ENCODE measurements at places on chromosomes 3 and 15.

GRCh38 chr3:11477407-11477911, 166.3 kb downstream of the VGLL4 start:
- no peak for DNase-seq

DNA sequence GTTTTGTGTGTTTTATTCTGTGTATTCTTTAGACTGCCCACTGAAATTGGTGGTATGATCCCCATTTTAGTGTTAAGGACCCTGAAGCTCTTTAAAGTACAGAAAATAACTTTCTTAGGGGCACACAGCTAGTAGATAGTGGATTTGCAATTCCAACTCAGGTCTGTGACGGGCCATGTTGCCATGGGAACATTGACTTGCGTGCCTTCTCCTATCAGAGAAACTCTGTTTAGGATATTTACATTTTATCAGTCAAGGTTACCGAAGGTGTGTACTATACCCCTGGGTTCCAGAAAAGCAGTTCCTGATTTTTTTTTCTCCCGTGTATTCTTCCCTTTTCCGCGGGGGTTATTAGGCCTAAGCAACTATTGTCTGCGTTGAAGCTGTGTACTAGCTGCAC, 19.4 kb downstream of the MYZAP start:
- DNase-seq: no peak

DNA sequence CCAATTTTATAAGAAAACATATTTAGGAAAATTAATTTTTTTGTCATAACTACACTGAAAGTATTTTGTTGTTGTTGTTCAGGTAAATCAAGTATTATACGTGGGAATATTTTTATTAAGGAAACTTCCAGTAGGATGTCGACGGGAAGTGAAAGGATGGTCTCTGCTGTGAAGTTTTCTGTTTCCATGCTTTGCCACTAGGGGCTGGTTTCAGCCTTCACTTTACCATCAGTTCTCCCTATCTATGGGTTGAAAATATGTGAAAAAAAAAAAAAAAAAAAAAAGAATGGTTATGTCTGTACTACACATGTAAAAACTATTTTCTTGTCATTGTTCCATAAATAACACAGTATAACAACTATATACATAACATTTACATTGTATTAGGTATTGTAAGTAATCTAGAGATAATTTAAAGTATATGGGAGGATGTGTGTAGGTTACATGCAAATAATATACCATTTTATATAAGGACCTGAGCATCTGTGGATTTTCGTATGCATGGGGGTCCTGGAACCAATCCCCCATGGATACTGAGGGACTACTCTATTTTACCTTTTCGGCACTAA, 136.7 kb downstream of the SMAD6 start:
- no peak for DNase-seq

DNA sequence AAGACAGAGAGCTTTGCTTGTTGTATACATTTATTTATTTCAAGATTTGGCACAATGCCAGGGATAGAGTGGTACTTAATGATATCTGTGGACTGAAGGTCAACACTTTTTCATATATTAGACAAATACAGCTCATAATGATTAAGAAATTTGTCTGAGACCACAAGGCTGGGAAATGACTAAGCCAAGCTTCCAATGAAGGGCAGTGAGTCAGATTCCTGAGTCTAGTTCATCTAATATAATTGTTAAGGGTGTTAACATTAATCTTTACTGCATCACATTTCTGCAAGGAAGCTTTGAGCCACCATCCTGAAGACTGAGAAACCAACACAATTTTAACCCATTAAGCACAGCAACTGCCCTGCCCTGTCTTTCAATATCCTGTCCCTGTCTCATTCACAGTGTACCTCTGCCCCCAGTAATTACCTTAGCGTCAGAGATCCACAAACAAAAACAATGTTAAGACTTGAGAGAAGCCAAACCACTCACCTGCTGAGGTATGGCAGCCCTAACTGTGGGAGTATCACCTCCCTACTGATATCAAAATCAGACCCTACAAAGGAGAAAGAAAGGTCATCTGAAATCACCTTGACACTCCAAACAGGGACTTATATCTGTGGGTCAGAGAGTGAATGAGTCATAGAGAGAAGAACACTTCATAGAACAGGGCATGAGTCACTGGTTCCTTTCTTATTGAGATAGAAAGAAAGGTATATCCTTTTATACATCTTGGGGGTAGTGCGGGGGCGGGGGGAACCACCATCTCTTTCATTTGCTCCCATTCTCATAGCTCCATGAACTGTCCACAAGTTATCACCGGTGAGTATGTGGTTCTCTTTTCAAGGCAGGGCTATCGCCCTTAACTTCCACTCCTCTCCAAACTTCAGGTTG, 74.7 kb downstream of the MAGI1 start:
- DNase-seq: no peak

GRCh38 chr3:185702262-185703225, 116.4 kb downstream of the SENP2 start:
- DNase-seq: no peak

GRCh38 chr15:63482874-63483323, 21.5 kb upstream of the USP3 start:
- DNase-seq: no peak

All from NCI-H524 treated with DMSO at 0.1 percent for 48 hours (cell line).